ENCODE measurements at places on chromosomes 12 and 14.

DNA sequence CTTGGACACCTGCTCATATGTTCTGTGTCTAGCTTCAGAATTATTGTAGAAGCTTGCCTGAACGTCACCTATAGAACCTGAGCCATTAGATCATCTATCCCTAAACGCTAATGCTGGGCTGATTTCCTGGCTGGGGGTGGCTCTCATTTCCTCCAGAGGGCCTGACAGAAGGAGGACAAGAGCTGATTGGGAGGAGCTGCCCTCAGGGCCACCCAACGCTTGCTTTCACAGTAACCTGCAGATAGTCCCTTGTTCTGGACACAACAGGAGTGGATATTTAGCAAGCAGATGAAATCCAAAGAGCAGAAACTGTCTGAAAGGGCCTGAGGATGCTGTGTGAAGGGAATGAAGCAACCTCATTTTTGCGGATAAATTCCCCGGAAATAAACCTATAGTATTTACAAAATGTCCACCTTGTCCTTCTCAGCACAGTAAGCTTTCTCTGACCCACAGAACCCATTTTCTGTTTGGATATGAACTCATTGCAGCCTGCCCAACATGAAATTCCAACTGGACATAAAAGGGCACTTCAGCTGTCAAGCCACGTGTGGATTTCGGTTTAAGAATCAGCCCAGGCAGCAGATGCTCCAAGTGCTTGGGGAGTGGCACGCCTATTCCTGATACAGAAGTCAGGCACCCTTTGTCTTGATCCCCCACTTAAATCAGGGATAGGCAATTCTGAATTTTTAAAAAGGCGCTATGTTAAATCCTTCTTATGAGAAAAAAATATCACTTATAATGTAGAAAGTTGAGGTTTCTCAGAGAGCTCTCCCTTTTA is 32.8 kb upstream of the TUBA1C start:
- DNase-seq: no peak

GRCh38 chr12:59672273-59672672 is 76.4 kb downstream of the SLC16A7 start:
- DNase-seq: no peak

GRCh38 chr12:119679490-119679889 is 11.6 kb downstream of the PRKAB1 start:
- no peak for DNase-seq

- DNase-seq: no peak
Observed at GRCh38 chr12:102479099-102479885, 1.1 kb downstream of the IGF1 start.

GRCh38 chr14:51219473-51220448 is 20.3 kb upstream of the TMX1 start:
- DNase-seq: no peak

GRCh38 chr14:92759300-92759678 is 10.9 kb upstream of the LGMN start:
- no peak for DNase-seq

- no peak for DNase-seq
Observed at GRCh38 chr12:115245020-115245419, 561.0 kb upstream of the TBX3 start.

Measured in immature natural killer cell (primary cell).